Brain (organoid and tissue), 16 donors: ENCODE measurements at places on chromosomes 5 and 9. TPM values are rescaled to one million over a fixed set of nuclear protein-coding genes. Genes with fewer than 3 reads are reported as not detected.

- DNase-seq: peak; percentile 63
These were observed 2.5 kb downstream of the CENPP start for GRCh38 chr9:92328225-92328624.

SLC4A9 gene
- polyA plus RNA-seq: not detected

- DNase-seq: no peak
These were observed 711 bp downstream of the PGGT1B start for GRCh38 chr5:115262011-115262320.

DNA sequence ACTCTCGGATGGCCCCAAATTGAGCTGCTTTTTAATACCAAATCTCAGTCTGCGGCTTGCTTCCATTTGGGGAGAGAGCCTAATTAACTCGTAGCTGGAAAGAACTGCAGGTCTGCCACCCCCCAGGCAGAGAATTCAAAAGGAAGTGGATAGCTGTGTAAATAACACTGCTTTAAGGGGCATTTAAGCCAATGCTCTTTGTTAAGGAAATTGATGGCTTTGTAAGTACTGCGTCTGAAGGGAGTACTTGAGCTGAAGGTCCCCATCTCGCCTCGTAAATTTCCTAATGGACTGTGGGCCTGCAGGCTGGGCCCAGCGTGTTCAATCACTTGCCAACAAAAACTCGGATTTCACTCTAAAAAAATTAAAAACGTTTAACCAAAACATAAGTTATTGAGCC lies 132.7 kb downstream of the PAPPA start:
- peak; percentile 79 for DNase-seq

GRCh38 chr5:42241636-42242035 lies 181.6 kb upstream of the GHR start:
- DNase-seq: no peak

DNA sequence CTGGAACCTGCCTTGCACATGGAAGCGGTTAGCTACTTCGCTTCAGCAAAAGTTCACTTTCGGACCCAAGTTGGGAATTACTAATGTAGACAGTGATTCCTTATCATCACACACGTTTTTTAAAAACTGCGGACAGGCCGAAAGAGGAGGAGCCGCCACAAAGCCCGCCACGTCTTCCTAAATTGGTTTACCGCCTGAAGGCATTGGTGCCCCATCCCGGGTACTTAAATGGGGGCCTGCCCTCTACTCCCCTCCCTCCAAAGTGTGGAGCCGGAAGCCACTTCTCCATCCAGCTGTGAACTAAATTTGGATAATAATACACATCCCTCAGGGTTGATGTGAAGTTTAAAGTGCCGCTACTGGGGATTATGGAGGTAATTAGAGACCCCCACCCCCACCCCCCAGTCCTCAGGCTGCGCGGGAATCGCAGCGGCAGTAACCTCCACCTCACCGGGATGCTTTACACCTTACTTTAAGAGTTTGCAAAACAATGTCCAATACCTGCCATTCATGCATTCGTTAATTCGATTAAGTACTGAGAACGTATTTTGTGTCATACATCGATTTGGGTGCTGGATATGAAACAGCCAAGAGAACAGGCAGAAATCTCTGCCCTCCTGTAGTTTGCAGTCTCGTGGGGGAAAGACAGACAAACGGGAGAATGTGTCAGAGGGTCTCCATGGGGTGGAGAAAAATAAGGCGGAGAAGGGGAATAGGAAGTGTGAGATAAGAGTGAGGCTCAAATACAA lies 937 bp upstream of the MACROH2A1 start:
- DNase-seq: no peak

TAS2R1 gene
- not detected for polyA plus RNA-seq

IL7R gene
- polyA plus RNA-seq: 0.34 TPM

TXNDC8 gene
- polyA plus RNA-seq: not detected

DNA sequence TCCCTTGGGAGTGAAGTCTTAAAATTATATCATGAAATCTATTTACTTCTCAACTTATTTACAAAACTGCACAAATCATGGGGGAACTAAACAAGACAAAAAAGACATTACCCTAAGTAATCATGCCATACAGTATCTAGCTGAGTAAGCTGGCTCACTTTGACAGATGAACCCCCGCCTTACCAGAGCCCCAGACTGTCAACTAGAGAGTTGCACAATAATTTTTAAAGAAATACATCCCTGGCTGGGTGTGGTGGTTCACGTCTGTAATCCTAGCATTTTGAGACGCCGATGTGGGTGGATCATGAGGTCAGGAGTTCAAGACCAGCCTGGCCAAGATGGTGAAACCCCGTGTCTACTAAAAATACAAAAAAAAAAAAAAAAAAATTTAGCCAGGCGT lies 62.3 kb downstream of the LPAR1 start:
- DNase-seq: no peak

DNA sequence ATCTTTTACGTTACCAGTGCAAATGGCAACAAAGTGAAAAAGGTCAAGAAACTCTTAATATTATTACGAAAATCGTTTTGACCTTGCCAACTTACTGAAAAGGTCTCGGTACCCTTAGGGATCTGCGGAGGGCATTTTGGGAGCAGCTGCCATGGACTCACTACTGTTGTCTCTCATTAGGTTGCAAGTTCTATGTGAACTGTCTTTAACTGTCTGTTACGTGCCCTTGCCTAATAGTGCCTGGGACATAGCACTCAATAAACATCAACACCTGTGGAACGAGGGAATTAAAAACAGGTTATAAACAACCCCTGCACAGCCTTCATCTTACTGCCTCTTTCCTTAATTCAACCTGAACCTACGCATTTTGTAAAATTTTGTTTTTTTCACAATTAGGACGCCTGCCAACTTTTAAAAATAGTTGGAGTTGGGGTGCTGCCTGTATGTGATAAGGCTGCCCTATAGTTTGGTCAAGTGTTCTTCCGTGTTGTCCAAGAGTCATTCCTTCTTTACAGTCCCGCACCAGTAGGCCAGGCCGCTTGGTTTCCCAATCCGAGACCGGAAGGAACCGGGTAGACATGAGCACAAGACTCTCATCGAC lies 527 bp upstream of the SREK1 start:
- DNase-seq: no peak

ADRB2 gene
- 0.53 TPM for polyA plus RNA-seq

DNA sequence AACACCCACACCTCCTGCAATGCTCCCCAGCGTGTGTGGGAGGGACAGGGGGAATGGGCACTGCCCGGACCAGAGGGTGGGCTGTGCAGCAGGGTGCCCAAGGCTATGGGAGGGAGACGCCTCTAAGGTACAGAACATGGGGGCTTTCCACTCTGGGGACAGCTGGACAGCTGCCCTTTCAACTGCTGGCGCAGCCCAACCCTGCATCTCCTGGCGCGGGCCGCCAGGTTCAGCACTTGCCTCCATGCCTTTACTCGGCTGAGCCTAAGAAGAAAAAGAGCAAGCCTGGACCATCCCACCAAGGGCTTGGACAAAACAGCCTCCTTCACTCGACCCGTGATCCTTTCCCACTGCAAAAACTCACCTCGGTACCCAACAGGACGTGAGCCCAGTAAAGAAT lies 15.0 kb downstream of the AK8 start:
- no peak for DNase-seq

GRCh38 chr9:81748091-81748490 lies 58.7 kb upstream of the TLE1 start:
- no peak for DNase-seq

DNA sequence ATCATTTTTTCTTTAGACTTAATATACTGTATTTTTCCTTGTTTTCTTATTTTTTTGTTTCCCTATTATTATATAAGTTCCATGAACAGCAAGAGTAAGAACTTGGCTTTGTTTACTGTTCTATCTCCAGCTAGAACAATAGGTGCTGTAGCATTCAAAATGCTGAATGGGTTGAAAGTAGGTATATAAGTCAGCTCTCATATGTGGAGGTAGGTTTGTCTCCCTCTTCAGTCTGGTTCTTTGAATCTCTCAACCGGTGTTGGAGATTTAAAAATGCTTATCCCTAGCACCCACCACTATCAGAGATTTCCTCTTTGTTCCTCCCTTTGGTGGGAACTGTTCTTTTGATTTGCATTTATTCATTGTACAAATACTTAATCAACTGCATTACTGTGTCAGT lies 87.5 kb upstream of the FSD1L start:
- DNase-seq: no peak

IL31RA gene
- not detected for polyA plus RNA-seq

GRCh38 chr5:5374009-5374715 lies 48.3 kb upstream of the ICE1 start:
- no peak for DNase-seq

- DNase-seq: no peak
These were observed 77.8 kb upstream of the RAPGEF1 start for GRCh38 chr9:131817627-131818026.

SHISAL2B gene
- not detected for polyA plus RNA-seq

DNA sequence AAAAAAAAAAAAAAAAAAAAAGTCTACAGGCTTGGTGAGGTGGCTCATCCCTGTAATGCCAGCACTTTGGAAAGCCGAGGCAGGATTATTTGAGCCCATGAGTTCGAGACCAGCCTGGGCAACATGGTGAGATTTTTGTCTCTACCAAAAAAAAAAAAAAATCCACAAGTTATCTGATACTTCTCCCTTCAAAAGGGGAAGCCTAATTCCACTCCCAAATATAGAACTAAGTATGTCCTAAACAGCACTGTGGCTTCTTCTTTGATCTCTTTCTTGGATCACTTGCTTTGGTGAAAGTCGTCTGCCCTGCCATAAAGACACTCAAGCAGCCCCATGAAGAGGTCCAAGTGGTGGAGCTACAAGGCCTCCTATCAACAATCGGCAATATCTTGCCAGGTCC lies 18.8 kb upstream of the STING1 start:
- no peak for DNase-seq

PCDHGB3 gene
- polyA plus RNA-seq: 0.49 TPM

DNA sequence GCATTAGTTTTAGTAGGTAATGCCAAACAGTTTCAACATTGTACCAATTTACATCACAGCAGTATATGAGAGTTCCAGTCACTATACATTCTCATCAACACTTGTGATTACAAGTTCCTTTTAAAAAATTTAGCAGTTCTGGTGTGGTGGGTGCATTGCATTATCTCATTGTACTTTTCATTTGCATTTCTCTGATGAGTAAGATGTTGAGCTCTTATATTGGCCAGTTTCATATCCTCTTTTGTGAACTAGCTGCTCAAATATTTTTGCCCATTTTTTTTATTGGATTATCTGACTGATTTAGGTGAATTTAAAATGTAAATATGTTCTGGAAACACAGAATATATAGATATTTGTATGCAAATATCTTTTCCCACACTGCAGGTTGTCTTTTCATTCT lies 160.9 kb upstream of the NR3C1 start:
- DNase-seq: no peak

- DNase-seq: no peak
These were observed 37.8 kb downstream of the PWWP2A start for GRCh38 chr5:160081495-160081894.

DNA sequence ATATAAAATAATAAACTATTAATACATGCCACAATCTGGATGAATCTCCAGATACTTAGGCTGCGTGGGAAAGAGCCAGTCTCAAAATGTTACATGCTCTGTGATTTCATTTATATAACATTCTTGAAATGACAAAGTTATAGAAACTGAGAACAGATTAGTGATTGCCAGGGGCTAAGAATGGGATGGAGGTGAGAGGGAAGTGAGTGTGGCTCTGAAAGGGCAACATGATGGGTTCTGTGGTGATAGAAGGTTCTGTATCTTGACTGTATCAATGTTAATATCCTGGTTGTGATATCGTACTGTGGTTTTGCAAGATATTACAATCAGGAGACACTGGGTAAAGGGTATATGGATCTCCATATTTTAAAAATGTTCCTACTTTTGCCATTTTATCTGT lies 50.7 kb downstream of the SPEF2 start:
- DNase-seq: no peak

DNA sequence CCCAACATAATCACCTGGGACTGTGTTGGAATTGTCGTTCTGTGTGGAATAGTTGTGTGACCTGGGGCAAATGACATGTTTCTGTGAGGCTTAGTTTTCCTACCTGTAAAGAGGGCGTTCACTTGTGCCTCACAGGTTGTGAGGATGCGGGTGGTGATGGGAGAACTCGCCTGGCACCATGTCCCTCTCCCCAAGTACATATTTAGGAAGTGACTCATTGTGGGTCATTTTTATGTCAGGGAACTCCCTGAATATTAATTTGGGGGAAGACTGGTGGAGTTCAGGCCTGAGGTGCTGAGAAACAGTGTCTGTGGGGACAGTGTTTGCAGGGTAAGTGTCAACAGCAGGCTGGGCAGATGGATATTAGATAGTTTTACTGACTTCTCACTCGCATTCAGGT lies 144.7 kb downstream of the KDM4C start:
- DNase-seq: no peak

GRCh38 chr9:111953444-111953843 lies 56.8 kb downstream of the UGCG start:
- DNase-seq: no peak

DNA sequence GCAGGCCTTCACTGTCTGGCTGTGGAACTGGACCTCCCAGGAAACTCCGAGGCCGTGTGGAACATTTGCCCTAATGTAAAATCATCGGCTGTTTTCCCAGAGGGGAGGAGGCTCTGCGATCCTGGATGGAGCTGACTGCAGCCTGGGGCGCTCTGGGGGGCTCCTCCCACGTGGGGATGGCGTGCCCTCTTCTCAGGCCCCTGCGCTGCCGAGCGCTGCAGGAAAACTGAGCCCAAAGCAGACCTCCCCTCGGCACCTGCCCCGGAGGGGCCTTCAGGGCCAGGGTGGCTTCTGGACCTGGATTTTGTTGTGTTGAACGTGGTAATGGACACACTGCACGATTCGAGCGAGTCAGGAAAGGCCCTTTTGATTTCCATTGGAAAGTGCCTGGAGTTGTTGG lies 23.9 kb downstream of the HNRNPH1 start:
- no peak for DNase-seq

DNA sequence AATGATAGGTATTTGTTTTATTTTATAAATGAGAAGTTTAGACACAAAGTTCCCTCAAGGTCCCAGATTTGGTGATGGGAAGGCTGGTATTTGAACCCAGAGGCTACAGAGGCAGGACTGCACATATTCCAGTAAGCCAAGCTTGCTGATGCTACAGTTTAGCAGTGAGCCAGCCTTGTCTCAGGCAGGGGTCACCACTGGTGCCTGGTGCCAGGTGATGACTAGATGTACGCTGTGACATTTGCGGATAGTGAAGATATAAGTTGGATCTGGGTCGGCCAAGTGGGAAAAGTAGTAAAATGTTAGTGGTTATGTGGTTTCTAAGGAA lies 143.9 kb downstream of the AOPEP start:
- DNase-seq: no peak

- no peak for DNase-seq
These were observed 576.7 kb upstream of the ACO1 start for GRCh38 chr9:31807574-31808256.
